ENCODE measurements at places on chromosomes 16 and 17. TPM values are rescaled to one million over a fixed set of nuclear protein-coding genes. Genes with fewer than 3 reads are reported as not detected.

- H3K27me3 ChIP-seq, result no peaks in the 10 kb centered on the region
- H3K27ac ChIP-seq, result no peak overlapping the region
- DNase-seq, result no peak
Observed at GRCh38 chr16:57532266-57532625, 4.1 kb downstream of the CCDC102A start.

Gene AOC2
- total RNA-seq, result 1.1 TPM

Gene BCL6B
- total RNA-seq, result 10.5 TPM

- H3K4me3 ChIP-seq, result no peak overlapping the region
- no peak for DNase-seq
- no peaks in the 10 kb centered on the region for H3K36me3 ChIP-seq
- no peaks in the 10 kb centered on the region for H3K4me1 ChIP-seq
Observed at GRCh38 chr17:63488851-63489250, 12.0 kb downstream of the ACE start.

- no peak overlapping the region for H3K4me3 ChIP-seq
- H3K27me3 ChIP-seq, result no peaks in the 10 kb centered on the region
- DNase-seq, result no peak
- no peak overlapping the region for H3K27ac ChIP-seq
Observed at GRCh38 chr17:19346351-19347255, 15.9 kb downstream of the B9D1 start.

- no peaks in the 10 kb centered on the region for H3K36me3 ChIP-seq
- no peak for DNase-seq
- no peak overlapping the region for H3K4me3 ChIP-seq
- H3K27me3 ChIP-seq, result no peaks in the 10 kb centered on the region
- no peak overlapping the region for H3K27ac ChIP-seq
- H3K4me1 ChIP-seq, result no peaks in the 10 kb centered on the region
Observed at GRCh38 chr16:65373097-65373496, 251.2 kb upstream of the CDH11 start.

- no peaks in the 10 kb centered on the region for H3K4me1 ChIP-seq
- no peaks in the 10 kb centered on the region for H3K36me3 ChIP-seq
- H3K4me3 ChIP-seq, result no peak overlapping the region
- H3K27me3 ChIP-seq, result no peaks in the 10 kb centered on the region
- DNase-seq, result no peak
- H3K27ac ChIP-seq, result no peak overlapping the region
Observed at GRCh38 chr17:8884336-8884990, 17.0 kb upstream of the PIK3R6 start.

GRCh38 chr16:65767125-65767524, 599.4 kb upstream of the CDH5 start:
- DNase-seq, result no peak
- no peak overlapping the region for H3K27ac ChIP-seq
- no peaks in the 10 kb centered on the region for H3K4me1 ChIP-seq
- no peaks in the 10 kb centered on the region for H3K27me3 ChIP-seq

Gene FAM20A
- total RNA-seq, result 9.7 TPM

Gene MYCBPAP
- total RNA-seq, result 3.2 TPM
